ENCODE measurements at places on chromosomes 1 and 21.

GRCh38 chr1:160066829-160067745, 2.9 kb downstream of the KCNJ10 start:
- no peaks in the 10 kb centered on the region for H3K36me3 ChIP-seq
- DNase-seq: no peak
- peaks cover 13% of the 10 kb centered on the region for H3K4me1 ChIP-seq
- peaks cover 75% of the 10 kb centered on the region for H3K27me3 ChIP-seq

DNA sequence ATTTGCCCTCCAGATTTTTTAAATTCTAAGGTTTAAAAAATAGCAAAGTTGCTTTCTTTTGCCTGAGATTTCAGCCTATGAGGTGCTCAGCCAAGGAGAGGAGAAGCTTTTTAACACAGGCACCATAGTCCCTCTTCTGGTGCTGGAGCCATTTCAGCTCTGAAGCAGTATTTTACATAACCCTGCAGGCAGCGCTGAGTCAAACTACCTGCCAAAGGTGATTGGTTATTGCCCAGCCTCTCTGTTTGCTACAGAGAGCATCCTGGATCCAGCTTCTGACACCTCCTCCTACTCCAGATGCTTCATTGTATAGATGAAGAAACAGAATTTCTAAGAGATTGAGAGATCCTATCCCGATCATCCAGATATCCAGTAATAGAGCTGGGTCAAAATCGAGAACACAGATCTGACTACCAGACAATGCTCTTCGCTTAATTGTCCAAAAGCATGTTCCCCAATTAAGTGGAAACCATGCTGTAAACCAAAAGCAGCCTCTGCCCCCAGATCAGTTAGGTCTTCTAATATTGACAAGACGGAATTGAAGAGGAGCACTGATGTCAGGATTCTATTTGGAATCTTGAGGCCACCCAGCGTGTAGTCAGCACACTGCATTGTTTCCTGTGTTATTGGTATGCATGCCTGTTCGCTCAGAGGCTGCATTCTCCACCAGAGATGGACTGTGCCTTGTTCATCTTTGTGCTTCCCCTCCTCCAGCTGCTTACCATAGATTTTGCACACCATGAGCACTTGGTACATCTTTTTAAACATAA, 22.1 kb downstream of the RGS8 start:
- H3K27ac ChIP-seq: no peak overlapping the region
- H3K36me3 ChIP-seq: no peaks in the 10 kb centered on the region
- peaks cover 32% of the 10 kb centered on the region for H3K4me1 ChIP-seq
- H3K27me3 ChIP-seq: no peaks in the 10 kb centered on the region
- H3K4me3 ChIP-seq: no peak overlapping the region

DNA sequence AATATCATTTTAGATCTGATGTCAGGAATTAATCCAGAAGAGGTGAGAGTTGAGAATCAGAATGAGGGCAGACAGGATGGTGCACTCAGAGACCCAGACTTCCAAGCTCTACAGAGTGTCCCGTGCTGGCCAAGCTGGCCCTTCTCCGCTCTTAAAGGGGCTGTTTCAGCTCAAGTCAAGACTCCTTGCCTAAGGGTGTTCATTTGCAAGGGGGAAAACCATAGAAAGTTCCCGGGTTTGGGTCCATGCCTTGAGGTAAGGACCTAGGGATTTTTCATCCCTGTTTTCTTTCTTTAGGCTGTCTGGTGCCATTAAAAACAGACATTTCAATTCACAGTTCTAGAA, 47.5 kb downstream of the EDN2 start:
- no peak overlapping the region for H3K4me3 ChIP-seq
- H3K36me3 ChIP-seq: no peaks in the 10 kb centered on the region
- no peak for DNase-seq
- peaks cover 42% of the 10 kb centered on the region for H3K4me1 ChIP-seq
- peaks cover 29% of the 10 kb centered on the region for H3K27me3 ChIP-seq
- no peak overlapping the region for H3K27ac ChIP-seq

- DNase-seq: no peak
- H3K36me3 ChIP-seq: peaks cover 4% of the 10 kb centered on the region
- H3K4me1 ChIP-seq: no peaks in the 10 kb centered on the region
- no peak overlapping the region for H3K4me3 ChIP-seq
Observed at GRCh38 chr1:50774759-50775351, 185.2 kb downstream of the FAF1 start.

GRCh38 chr1:214518361-214518760, 33.0 kb downstream of the PTPN14 start:
- H3K27ac ChIP-seq: peak overlapping the region; percentile 32
- H3K36me3 ChIP-seq: peaks cover 4% of the 10 kb centered on the region
- peaks cover 47% of the 10 kb centered on the region for H3K4me1 ChIP-seq
- no peak overlapping the region for H3K4me3 ChIP-seq
- DNase-seq: no peak

GRCh38 chr1:192549937-192550336, 25.6 kb upstream of the RGS1 start:
- no peak overlapping the region for H3K4me3 ChIP-seq
- H3K36me3 ChIP-seq: no peaks in the 10 kb centered on the region
- H3K4me1 ChIP-seq: peaks cover 5% of the 10 kb centered on the region
- H3K27ac ChIP-seq: no peak overlapping the region
- no peaks in the 10 kb centered on the region for H3K27me3 ChIP-seq
- no peak for DNase-seq

GRCh38 chr1:110130113-110130591, 17.9 kb downstream of the UBL4B start:
- no peak overlapping the region for H3K4me3 ChIP-seq
- DNase-seq: no peak
- H3K27ac ChIP-seq: no peak overlapping the region
- H3K36me3 ChIP-seq: no peaks in the 10 kb centered on the region

DNA sequence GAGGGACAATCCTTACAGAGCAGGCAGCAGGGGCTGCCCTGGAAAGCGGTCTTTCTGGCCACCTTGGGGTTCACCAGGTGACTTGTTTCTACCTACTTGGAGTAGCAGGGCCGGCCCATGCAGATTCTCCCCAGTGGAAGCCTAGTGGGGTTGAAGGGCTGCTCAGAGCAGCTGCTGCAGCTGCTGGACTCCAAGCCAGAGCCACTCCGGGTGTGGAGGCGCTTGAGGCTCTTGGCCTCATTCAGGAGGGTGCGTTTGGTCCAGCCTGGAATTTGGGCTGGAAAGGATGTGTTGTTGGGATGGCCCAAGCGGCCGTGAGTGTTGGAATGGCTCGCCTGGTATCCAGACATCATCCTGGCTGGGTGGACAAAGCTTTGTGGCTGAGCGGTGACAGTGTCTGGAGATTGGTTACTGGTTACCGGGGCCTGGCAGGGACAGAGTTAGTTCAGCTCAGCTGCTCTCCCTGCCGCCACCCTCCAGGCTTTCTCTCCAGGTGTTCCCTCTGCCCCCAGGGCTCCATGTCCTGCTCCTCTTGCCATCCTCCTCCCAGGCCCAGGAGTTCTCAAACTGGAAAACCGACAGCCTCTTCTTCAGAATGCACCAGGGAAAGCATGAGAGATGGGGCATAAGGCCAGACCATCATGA, 14.2 kb upstream of the HSPG2 start:
- H3K4me1 ChIP-seq: no peaks in the 10 kb centered on the region
- DNase-seq: no peak
- H3K4me3 ChIP-seq: no peak overlapping the region
- no peak overlapping the region for H3K27ac ChIP-seq
- H3K27me3 ChIP-seq: no peaks in the 10 kb centered on the region
- no peaks in the 10 kb centered on the region for H3K36me3 ChIP-seq

DNA sequence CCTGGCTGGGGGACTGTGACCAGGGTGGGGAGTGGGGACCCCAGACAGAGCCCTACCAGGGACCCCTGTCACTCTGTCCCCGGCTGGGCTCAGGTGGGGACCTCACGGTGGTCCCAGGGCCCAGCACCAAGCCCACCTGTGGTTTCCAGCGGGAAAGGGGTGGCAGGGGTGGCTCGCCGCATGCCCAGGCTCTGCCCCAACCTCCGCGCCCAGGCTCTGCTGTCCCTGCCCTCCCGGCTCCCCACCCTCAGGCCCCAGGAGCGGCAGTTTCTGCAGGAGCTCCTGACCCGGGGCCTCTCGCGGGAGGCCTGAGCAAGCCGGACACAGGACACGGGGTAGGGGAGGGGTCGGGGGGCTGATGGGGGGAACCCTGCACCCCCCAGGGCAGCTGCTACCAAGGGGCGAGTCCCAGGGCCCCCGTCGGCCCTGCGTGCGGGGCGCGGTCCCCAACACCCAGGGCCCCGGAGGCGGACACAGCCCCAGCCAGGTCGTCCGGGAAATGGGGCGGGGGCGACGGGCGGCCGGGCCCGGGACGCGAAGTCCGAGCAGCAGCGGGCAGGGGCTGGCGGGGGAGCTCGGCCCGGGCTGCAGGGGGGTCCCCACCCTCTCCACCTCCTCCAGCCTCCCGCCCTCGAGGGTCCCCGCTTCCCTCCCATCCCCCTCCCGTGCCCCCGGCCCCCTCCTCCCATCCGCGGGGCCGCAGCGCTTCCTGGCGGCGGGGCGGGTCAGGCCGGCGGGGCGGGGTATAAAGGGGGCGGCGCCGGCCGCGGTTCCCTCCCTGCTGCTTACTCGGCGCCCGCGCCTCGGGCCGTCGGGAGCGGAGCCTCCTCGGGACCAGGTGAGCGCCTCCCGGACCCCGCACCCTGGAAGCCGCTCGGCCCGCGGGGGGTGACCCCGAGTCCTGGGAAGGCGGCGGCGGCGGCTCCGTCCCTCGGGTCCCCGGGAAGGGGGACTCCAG, at the start of gene COL6A2:
TSS of gene COL6A2 (plus strand) at position 777 of the 958 bp plus-strand sequence.
- H3K4me1 ChIP-seq: no peaks in the 10 kb centered on the region
- no peak within 1 kb of the TSS for H3K27ac ChIP-seq
- H3K4me3 ChIP-seq: peak within 1 kb of the TSS; percentile 80

GRCh38 chr1:41629571-41629970, 145.1 kb upstream of the EDN2 start:
- peaks cover 7% of the 10 kb centered on the region for H3K27me3 ChIP-seq
- no peaks in the 10 kb centered on the region for H3K36me3 ChIP-seq
- DNase-seq: no peak

GRCh38 chr1:44034976-44035716, 3.9 kb upstream of the SLC6A9 start:
- H3K27me3 ChIP-seq: no peaks in the 10 kb centered on the region
- H3K36me3 ChIP-seq: no peaks in the 10 kb centered on the region
- H3K4me3 ChIP-seq: no peak overlapping the region
- peaks cover 43% of the 10 kb centered on the region for H3K4me1 ChIP-seq
- H3K27ac ChIP-seq: peak overlapping the region; percentile 45

GRCh38 chr1:117312453-117313138, 54.7 kb upstream of the MAN1A2 start:
- no peaks in the 10 kb centered on the region for H3K36me3 ChIP-seq
- no peaks in the 10 kb centered on the region for H3K4me1 ChIP-seq
- no peak overlapping the region for H3K4me3 ChIP-seq
- DNase-seq: no peak
- peaks cover 7% of the 10 kb centered on the region for H3K27me3 ChIP-seq
- H3K27ac ChIP-seq: no peak overlapping the region

GRCh38 chr1:208534979-208535378, 290.8 kb upstream of the PLXNA2 start:
- no peaks in the 10 kb centered on the region for H3K36me3 ChIP-seq
- peaks cover 22% of the 10 kb centered on the region for H3K27me3 ChIP-seq
- H3K4me1 ChIP-seq: peaks cover 51% of the 10 kb centered on the region
- H3K27ac ChIP-seq: no peak overlapping the region

DNA sequence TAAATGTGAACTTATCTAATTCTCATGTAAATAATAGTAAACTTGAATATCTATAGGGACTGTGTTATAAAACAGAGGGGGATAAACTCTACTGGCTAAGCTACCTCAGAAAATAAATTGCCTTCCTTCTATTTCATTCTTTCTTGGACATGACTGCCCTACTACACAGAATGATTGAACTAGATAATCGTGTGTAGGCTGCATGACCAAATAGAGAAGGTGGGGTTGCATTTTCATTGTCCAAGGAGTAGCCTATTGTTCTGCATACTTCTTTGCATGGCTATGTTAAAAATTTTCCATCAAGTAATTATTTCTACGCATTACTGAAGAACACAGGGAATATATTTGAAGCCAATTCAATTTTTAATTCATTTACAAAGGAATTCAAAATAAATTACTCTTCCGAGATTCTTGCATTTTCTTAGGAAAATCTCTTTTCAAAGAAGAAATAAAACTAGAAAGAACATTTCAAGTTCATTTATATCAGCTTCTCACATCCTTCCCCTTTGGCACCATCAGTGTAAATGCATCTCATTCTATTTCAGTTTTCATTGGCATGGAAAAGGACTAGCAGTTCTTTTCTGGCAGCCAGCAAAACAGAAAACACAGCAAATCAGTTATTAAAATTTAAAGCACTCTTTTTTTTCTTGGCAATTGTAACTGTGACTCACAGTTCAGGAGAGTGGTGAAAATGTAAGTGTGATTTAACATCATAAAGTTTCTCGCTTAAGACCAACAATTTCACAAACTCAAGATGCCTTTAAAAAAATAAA, 714.7 kb downstream of the NCAM2 start:
- H3K27me3 ChIP-seq: no peaks in the 10 kb centered on the region
- no peak overlapping the region for H3K27ac ChIP-seq
- no peak overlapping the region for H3K4me3 ChIP-seq
- no peak for DNase-seq
- no peaks in the 10 kb centered on the region for H3K36me3 ChIP-seq
- H3K4me1 ChIP-seq: no peaks in the 10 kb centered on the region

DNA sequence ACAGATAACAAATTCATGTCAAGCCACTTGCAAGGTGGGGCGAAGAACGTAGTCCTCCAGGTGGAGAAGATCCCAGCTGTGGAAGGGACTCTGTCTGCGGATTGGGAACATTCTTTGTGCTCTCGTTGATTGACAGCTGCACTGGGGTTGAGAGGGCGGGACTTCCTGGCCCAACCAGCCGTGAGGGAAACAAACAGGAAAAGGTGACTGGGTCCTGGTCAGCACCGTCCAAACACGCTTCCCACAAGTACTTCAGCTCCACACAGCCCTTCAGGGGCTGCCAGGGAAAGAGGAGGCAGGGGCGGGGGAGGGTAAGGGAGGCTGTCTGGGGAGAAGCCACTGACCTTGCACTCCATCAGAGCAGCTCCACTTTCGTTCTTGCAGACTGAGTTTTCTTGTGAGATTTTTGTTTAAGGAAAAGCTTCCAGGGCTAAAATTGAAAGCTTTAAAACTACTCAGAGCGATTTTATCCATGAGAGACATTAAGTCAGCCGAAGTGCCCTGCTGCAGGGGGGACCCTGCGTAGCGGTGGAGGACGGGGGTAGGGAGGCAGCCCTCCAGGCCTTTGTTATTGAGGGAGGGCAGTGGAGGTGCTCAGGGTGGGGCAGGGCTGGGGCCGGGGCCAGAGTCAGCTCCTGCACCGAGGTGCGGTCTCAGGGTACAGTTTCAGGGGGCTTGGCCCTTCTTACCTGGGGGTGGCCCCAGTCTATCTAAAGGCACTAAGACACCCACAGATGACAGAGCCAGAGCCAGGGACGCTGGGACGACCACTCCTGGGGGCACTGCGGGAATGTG, 21.6 kb upstream of the STUM start:
- H3K36me3 ChIP-seq: no peaks in the 10 kb centered on the region
- H3K27me3 ChIP-seq: peaks cover 24% of the 10 kb centered on the region
- peak overlapping the region; percentile 26 for H3K27ac ChIP-seq
- no peak overlapping the region for H3K4me3 ChIP-seq

DNA sequence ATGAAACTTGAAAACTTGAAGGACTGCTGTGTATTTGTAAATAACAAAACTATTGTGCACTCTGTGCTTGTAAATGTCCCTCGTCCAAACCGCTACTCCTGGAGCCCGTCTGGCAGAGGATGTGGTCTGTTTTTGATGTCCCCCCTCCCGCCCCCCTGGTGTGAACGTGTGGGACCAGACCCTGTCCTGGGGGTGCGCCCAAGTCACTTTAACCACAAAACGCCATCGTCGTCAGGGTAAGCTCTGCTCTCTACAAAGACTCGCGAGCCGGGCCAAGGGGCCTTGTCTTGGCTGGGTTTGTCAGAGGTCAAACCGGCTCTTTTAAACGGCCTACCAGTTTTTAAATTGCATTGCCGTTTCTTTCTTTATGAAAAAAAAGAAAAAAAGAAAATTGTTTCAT, 87.4 kb upstream of the TMEM51 start:
- H3K4me3 ChIP-seq: no peak overlapping the region
- H3K36me3 ChIP-seq: peaks cover 18% of the 10 kb centered on the region
- H3K4me1 ChIP-seq: peaks cover 5% of the 10 kb centered on the region
- no peak overlapping the region for H3K27ac ChIP-seq
- H3K27me3 ChIP-seq: no peaks in the 10 kb centered on the region
- no peak for DNase-seq

Measured in type B pancreatic cell (in vitro differentiated cells).